Mucosa of descending colon (tissue), 3 donors: ENCODE measurements at places on chromosomes 12 and 14.

- DNase-seq, result no peak
Measured at GRCh38 chr12:95390192-95390591, 83.8 kb upstream of the METAP2 start.

DNA sequence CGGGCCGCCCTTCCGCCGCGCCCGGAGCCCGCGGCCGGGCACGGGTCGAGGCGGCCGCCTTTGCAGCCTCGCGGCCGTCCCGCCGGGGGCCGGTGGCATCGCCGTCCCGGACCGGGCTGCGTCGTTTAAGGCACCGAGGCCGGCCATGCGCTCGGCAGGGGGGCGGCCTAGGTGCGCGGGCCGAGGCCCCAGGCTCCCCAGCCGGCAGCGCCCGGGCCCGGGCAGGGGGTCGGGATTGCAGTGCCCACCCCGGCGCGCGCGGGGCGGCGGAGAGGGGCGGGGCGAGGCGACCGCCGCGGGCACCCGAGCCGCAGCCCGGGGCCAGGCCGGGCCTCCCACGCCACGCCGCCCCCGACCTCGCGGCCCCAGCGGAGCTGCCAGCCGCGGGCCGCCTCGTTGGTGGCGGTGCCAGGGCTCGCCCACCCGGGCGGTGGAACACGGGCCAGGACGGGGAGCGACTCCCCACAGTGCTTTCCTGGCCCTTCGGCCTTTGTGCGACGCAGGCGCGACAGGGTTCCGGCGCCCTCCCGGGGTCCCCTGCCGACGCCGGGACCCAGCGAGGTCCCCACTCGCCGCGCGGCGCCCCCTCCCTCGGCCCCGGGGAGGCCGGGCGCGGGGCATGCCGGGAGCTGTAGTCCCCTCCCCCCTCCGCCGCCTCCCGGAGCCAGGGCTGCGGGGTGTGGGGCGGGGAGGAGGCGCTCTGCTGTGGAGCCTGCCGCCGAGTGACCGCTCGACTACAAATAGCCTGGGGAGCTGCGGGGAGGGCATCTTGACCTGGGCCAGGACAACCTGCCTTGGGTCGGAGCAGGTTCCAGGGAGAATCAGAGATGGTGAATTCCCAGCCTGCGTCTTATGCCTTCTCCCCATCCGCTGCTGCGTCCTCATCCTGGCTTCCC, 769 bp downstream of the FKBP4 start:
- DNase-seq, result peak; percentile 88

GRCh38 chr12:48061938-48062719, 43.8 kb downstream of the SENP1 start:
- DNase-seq, result no peak

DNA sequence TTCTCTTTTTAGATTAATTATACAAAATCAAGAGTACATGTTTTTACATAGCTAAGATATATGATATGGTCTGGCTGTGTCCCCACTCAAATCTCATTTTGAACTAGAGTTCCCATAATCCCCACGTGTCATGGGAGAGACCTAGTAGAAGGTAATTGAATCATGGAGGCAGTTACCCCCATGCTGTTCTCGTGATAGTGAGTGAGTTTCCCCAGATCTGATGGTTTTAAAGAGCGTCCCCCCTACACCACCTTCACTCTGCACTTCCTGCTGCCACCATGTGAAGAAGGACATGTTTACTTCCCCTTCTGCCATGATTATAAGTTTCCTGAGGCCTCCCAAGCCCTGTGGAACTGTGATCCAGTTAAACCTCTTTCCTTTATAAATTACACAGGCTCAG, 21.4 kb upstream of the DRAM1 start:
- no peak for DNase-seq

GRCh38 chr14:23578560-23579310, at the start of gene JPH4:
TSS of gene JPH4 (minus strand) at chr14:23578790. CDS start at chr14:23577453, 1,337 bp downstream.
- DNase-seq, result no peak

- DNase-seq, result no peak
Measured at GRCh38 chr12:10207136-10207535, 5.5 kb upstream of the GABARAPL1 start.
